ENCODE measurements at places on chromosomes 1 and 21.

DNA sequence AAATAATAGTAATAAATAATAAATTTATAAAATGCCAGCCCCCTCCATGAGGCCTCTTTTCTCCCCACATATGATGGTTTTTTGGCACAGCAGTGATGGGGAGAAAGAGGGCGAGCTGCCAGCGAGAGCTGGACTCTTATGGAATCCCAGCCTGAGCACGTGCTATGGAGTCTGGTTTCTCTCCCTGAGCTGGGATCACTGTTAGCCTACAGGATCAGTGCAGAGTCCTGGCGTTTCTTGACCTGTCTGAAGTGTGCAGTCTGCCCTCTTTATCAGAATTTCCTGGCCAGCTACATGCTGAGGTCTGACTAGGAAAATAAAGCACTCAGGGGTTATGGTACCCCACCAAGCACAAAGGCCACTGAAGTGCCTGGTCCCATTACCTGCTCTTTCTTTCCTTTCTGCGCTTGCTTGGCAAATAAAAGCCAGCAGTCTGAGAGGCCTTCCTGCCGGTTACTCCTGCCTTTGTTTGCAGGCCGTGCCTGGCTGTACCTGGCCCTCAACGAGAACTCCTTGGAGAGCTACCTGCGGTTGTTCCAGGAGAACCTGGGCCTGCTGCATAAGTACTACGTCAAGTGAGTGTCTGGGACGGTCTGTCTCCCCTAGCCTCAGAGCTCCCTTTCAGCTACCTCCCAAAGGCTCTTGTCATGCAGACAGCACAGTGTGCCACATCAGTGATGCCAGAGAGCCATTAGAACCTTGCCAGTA lies 18.5 kb upstream of the SLC25A34 start:
- no peak for DNase-seq

GRCh38 chr1:32150847-32151246 lies 28.6 kb upstream of the TXLNA start:
- DNase-seq = no peak

- peak; percentile 79 for DNase-seq
Measured at GRCh38 chr1:212700892-212701819, 1.5 kb upstream of the BATF3 start.

GRCh38 chr1:29240400-29240837 lies 4.1 kb downstream of the PTPRU start:
- DNase-seq = peak; percentile 35

GRCh38 chr1:42576935-42577334 lies 81.3 kb upstream of the PPIH start:
- no peak for DNase-seq

GRCh38 chr1:118487932-118488331 lies 302.9 kb upstream of the SPAG17 start:
- no peak for DNase-seq

- no peak for DNase-seq
Measured at GRCh38 chr1:232074265-232074664, 447.7 kb downstream of the DISC1 start.

DNA sequence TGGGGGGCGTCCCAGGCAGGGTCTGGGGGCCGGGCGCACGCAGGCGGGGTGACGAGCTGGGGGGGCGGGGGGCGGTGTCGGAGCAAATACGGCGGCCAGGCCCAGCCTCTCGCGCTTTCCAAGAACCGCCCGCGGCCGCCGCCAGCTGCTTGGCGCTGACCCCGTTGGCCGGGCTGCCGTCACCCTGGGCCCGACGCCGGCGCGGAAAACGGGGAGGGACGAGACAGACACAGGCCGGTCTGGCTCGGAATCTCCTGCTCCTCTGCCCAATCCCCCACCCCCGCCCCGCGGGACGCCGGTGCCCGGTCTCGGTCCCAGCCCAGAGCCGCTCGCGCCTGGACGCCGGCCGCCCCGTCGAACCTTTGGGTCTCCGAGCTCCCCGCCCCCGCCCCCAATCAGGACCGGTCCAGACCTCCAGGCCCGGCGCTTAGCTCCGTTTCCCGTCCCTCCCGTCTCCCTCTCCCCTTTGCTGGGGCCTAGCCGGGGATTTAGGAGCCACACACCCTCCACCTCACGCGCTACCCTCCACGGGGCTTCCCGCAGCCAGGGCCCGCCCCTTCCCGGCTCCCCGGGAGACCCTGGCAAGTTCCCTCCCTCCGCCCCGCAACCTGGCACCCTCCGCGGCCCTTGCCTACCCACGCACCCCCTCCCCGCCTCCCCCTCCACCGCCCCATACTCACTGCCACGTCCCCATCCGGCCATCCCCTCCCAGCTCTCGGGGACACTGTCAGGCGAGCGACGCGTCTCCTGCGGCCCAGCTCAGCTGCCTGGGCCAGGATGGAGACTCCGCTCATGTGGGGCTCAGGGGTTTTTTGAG lies 800 bp upstream of the MMP23B start:
- DNase-seq = peak; percentile 82

GRCh38 chr1:224631462-224632115 lies 15.5 kb downstream of the CNIH3 start:
- no peak for DNase-seq

DNA sequence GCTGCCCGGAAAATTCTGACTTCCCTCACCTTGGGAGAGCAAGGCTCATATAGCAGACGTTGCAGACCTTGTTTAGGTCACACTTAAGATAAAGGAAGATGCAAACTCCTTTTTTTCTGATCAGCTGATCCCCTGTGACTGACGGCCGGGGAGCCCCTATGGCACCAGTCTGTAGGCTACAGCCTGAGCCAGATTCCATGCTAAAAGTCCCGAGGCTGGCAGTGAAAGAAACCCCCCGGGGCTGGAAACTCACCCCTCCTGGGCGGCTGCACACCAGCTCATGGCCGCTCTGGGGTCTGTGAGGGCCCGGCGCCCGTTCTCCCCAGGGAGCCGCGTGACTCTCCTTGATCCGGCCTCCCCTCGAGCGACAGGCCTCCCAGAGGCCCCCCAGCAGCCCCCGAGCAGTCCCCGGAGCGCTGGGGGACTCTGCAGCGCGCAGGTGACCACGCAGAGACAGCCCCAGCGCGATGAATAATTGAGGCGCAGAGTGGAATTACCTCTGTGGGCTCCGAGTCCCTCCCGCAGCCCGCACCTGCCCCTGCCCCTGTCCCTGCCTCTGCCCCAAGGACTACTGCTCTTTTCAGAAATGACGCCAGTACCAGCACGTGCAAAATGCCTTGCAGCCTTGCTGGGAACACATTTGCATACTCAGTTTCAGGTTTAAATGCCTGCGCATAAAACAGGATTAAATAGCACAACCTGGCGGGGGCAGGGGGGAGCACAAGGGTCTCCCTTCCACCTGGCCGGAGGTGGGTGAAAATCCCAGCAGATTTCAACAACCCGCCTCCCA lies 62.6 kb upstream of the CLDN14 start:
- no peak for DNase-seq

GRCh38 chr1:147626739-147627138 lies 43.6 kb downstream of the ACP6 start:
- no peak for DNase-seq

DNA sequence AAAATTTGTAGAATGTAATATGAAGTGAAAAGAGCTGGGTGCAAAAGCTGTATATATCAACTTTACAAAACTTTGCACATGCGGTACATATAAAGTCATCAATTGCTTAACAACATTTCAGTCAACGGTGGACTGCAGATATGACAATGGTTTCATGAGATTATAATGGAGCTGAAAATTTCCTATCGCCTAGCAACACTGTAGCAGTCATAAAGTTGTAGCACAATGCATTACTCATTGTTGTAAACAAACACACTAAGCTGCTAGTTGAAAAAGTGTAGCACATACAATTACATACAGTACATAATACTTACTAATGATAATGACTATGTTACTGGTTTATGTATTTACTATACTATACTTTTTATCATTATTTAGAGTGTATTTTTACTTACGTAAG lies 64.0 kb downstream of the RGS7 start:
- DNase-seq = no peak

GRCh38 chr1:65995928-65996327 lies 203.2 kb downstream of the PDE4B start:
- DNase-seq = no peak

- DNase-seq = no peak
Measured at GRCh38 chr1:95232646-95233318, 1.2 kb upstream of the RWDD3 start.

- DNase-seq = no peak
Measured at GRCh38 chr1:160879056-160879455, 5.9 kb downstream of the ITLN1 start.

DNA sequence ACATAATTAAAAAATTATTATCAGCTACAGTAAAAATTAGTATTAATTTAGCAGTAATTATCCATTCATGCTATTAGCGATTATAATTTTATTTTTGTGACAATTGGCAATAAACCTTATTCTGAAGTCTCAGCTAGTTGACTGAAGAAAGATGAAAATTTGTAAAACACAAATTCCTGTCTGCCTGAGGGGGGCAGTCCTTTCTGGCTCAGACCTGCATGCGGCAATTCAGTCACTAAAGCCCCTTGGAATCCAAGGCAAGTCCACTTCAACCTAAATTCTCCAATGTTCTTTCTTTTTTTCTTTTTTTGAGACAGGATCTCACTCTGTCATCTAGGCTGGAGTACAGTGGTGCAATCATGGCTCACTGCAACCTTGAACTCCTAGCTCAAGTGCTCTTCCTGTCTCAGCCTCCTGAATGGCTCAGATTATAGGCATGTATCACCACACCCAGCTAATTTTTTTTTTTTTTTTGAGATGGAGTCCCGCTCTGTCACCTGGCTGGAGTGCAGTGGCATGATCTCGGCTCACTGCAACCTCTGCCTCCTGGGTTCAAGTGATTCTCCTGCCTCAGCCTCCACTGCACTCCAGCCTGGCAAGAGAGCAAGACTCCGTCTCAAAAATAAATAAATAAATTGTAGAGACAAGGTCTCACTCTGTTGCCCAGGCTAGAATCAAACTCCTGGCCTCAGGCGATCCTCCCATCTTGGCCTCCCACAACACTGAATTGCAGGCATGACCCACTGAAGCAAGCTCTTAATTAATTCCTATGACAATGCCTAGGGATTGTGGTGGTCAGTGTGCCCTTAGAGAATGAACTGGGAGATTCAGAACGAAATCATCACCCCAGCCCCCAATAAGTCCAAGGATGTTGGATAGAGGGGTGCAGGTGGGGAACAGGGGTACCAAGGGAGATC lies 24.2 kb upstream of the ITPKB start:
- peak; percentile 5 for DNase-seq

DNA sequence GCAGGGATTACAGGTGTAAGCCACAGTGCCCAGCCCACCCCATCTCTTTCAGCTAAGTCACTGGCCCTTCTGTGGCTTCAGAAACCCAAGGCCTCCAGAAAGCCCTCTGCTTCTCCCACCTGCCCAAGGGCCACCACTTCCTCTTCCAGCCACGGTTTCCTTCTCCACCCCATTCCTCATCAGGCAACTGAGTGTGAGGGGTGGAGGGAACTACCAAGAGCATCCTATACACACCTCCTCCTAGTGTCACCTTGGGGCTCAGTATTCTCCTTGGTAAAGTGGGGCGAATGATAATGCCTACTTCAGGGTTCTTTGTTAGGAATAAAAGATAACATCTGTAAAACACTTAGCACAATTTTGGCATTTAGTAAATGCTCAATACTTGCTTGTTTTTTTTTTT lies 30.0 kb downstream of the KNCN start:
- DNase-seq = no peak

GRCh38 chr1:200873671-200874397 lies 1.1 kb downstream of the GPR25 start:
- DNase-seq = no peak

- DNase-seq = no peak
Measured at GRCh38 chr1:96130432-96130831, 591.2 kb upstream of the PTBP2 start.

DNA sequence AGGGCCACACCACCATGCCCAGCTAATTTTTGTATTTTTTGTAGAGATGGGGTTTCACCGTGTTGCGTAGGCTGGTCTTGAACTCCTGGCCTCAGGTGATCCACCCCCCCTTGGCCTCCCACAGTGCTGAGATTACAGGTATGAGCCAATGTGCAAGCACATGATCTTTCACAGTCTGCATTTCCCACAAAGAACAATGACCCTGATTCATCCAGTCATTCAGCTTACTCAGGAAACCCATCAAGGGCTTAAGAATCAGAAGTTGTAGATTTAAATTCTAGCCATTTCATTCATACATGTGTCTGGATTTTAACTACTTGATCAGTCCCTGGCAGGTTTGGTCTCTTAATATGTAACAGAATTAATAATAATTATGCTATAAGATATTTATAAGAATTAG lies 2065.7 kb downstream of the MRPL39 start:
- no peak for DNase-seq

- no peak for DNase-seq
Measured at GRCh38 chr21:15006594-15007230, 58.1 kb downstream of the NRIP1 start.

GRCh38 chr1:226697151-226697928 lies 41.7 kb downstream of the ITPKB start:
- DNase-seq = no peak

- DNase-seq = no peak
Measured at GRCh38 chr1:85134583-85135391, 66.0 kb downstream of the SYDE2 start.

GRCh38 chr1:65065524-65066418 lies 82.2 kb upstream of the AK4 start:
- DNase-seq = peak; percentile 81

GRCh38 chr1:59043796-59044195 lies 253.1 kb upstream of the FGGY start:
- peak; percentile 87 for DNase-seq

DNA sequence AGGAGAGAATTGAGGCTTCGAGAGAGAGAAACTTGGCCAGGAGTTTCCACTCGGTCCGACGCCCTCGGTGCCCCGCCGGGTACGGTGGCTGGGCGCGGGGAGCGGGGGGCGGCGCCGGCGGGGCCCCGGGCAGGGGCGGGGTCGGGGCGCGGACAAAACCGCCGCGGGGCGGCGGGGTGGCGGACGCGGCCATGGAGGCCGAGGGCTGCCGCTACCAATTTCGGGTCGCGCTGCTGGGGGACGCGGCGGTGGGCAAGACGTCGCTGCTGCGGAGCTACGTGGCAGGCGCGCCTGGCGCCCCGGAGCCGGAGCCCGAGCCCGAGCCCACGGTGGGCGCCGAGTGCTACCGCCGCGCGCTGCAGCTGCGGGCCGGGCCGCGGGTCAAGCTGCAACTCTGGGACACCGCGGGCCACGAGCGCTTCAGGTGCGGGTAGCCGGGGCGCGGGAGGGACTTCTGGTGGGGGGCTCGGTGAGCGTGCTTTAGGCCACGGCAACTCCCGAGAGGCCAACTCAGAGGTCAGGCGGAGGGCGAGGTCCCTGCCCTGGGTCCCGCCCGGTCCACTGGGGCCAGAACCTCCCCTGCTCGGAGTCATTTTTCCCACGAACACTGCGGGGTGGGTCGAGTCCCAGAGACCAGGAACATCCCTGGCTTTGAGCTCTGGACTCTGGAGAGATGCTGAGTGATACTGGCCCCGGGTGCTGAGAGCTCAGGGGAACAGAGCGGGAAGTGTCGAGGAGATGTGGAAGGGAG lies 431 bp downstream of the RAB42 start:
- no peak for DNase-seq

DNA sequence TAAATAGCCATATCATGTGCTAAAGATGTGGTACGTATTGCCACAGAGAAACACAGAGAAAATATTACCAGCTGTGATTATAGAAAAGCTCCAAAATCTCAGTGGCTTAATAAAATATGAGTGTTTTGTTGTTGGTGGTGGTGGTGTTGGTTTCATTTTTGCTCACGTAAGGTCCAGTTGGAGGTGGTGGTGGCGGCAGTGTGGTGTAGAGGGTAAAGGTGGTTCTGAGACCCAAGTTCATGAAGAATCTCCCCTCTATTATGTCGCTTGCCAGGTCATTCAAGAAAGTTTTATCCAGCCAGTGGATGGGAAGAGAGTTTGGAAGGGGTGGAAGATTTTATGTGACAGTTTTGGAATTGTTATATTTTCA lies 217.6 kb upstream of the SAMSN1 start:
- DNase-seq = no peak

All from cardiac septum (tissue), 1 donor.